Adrenal gland (tissue), 19 donors: ENCODE measurements at places on chromosomes 5 and 9.
A peak's percentile ranks its signal among the peaks of the same experiment; 100 is the strongest.

DNA sequence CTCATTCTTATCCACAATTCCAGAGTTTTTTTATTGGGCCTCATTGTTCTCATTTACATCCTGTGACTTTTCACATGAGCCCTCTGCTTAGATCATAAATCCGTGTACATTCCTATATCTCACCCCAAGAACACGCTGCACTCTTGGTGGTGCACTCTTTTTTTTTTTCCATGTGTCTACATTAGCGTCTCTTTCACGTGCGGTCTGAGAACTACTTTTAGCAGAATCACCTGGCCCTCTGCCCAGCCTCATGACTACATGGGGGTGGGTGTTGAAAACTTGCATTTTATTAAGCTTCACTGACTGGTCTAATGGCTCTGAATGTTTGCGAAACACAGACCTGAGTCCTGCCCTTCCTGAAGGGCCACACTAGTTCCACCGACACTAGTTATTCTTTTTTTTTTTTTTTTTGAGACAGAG, 18.6 kb downstream of the C9orf57 start:
- DNase-seq, result peak; percentile 30

- no peak for DNase-seq
Measured at GRCh38 chr5:172141949-172142319, 46.1 kb downstream of the STK10 start.

- DNase-seq, result no peak
Measured at GRCh38 chr9:128651798-128652197, 4.8 kb downstream of the DYNC2I2 start.

GRCh38 chr5:111703662-111704061, 53.3 kb downstream of the NREP start:
- DNase-seq, result no peak

GRCh38 chr5:42403236-42403635, 20.0 kb upstream of the GHR start:
- no peak for DNase-seq
